ENCODE measurements at places on chromosomes 11 and 22.
A peak's percentile ranks its signal among the peaks of the same experiment; 100 is the strongest.

DNA sequence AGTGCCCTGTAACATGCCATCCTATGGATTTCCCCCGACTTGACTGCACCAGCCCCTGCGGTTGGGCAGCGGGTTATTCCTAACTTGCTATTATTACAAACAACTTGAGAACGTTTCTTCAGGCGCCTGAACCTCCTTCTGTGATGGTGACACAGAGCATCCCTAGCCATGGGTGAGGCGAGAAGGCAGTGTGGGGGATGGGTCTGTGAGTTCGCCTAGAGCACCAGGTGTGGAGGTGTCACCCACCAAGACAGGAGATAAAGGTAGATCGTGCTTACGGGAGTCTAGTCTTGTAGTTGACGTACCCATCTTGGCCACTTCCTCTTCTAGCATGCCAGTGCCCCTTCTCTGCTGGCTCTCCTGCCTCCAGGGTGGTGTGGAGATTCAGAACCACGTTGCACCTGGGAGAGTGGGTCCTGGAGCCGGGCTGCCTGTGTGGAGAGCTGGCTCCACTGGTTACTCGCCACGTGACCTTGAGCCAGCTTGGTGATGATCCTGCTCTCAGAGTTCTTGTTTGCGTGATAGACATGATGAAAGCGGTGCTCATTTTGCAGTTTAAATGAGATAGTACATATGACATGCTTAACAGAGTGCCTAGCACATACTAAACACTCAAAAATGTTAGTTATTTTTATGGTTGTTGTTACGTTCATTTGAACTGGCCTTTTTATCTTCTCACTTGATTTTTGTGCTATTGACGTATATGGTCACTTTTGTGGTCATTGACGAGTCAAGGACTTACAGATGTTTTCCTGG lies 37.8 kb downstream of the TBC1D22A start:
- no peak for DNase-seq

DNA sequence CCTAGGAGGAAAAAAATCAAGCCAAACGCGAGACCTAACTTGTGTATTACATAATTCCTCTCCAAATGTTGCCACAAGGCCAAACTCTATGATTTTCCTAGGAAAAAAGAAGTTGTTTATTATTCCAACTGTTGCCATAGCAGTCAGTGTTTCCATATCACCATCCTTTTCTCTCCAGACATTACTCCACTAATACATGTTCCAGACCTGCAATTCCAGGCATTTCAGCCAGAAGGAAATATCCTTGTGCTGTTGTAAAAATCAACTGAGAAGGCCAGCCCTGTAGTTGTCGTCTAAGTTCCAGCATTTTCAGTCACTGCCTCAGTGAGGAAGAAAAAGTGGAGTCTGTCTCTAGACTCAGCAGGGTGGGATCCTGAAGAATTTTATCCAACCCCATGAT lies 33.1 kb upstream of the PAMR1 start:
- DNase-seq: no peak

GRCh38 chr22:44918166-44918924 lies 91.5 kb downstream of the PHF21B start:
- no peak for DNase-seq

- no peak for DNase-seq
Measured at GRCh38 chr11:74460481-74461154, 6.7 kb downstream of the KCNE3 start.

DNA sequence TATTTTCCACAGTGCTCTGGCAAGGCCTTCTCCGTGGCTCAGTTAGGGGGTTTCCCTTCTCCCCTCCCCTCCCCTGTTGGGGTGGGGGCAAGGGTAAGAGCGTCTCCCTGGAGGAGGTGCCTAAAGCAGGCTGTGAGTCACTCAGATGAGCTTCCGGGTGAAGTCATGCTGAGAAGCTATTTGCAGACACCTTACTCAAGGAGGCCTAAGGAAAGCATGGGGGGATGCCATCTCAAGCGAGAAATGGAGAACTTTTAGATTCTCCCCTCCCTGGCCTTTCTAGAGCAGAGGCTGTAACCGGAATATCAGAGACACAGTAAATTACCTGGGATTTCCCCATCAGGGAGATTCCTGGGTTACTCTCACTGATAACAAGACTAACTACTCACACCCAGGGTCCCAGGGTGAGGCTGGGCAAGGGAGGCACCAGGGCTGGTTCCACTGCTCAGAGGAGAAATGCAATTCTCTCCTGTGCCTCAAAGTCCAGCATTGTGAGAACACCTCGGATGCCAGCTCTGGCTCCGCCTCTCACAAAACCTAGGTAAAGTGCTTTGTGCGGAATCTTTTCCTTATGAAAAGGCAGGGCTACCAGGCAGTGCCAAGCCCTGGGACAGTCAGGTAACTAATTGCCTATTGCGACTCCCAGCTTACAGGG lies 123.6 kb downstream of the ABTB2 start:
- peak; percentile 53 for DNase-seq

DNA sequence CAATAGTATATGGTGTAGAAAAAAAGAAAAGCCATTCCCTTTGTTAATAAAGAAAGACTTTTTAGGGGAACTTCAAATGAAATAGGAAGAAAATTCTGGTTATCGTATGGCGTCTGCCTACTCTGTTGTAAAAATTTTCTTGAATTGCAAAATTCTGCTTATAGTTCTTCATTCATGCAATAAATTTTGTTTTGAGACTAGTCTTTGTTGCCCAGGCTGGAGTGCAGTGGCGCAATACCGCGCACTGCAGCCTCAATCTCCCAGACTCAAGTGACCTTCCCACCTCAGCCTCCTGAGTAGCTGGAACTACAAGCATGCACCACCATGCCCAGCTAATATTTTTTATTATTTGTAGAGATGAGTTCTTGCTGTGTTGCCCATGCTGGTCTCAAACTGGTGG lies 5.8 kb downstream of the DDIAS start:
- DNase-seq: no peak

GRCh38 chr11:59040607-59041006 lies 45.5 kb upstream of the GLYATL1B start:
- no peak for DNase-seq

- peak; percentile 55 for DNase-seq
Measured at GRCh38 chr11:130314184-130314749, 450 bp downstream of the ZBTB44 start.

- DNase-seq: no peak
Measured at GRCh38 chr22:23399367-23400285, 180.5 kb downstream of the IGLL1 start.

DNA sequence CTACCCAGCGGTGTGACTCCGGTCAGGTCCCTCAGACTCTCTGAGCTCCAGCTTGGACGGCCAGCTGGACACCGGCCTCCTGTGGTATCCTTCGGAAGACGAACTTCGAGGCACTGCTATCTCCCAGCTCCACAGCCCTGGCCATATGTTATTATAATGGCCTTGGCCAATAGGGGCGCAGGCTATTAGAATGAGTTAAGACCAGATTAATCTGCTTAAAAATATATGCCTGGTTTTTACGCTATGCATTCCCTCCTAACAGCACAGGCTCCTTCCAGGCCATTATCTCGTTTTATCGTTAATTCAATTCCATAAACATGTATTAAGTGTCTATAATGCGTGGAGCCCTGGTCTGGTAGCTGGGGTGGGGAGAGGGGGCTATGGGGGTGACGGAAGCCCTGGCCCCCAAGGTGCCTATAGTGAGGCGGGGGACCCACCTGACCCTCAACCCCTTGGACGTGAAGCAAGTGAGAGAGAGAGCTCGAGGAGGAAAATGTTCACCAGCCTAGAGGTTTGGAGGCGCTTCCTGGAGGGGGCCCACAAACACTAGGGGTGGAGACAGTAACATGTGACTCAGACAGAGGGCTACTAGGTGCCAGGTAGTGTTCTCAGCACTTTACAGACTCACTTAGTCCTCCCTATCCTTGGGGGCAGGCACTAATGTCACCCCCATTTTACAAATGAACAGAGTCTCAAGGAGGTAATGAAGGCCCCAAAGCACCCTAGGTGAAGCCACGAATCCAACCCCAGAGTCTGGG lies 37.5 kb upstream of the TCF20 start:
- no peak for DNase-seq

DNA sequence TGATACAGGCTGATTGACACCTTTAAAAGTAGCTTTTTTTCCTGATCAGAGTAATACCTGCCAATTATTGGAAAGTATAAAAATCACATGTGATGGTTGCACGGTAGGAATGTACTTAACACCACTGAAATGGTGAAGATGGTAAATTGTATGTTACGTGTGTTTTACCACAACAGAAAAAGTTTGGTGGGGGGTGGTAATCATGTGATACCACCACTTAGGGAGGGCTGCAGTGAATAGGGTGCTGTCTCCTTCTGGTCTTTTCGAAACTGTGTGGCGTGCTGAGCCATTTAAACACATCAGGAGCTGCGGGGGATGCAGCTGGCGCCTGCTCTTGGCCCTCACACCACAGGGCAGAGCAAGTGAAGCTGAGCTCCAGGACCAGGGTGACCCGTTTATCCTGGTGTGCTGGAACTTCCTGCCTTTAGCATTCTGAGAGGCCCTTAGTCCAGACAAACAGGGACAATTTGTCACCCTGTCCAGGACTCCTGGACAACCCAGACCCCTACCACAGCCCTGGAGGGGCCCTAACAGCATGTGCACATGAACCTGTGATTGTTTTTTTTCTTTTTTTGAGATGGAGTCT lies 2.6 kb downstream of the SYNGR1 start:
- DNase-seq: no peak

- DNase-seq: no peak
Measured at GRCh38 chr11:79249295-79249993, 191.4 kb downstream of the TENM4 start.

- no peak for DNase-seq
Measured at GRCh38 chr11:45877221-45877620, 8.2 kb upstream of the MAPK8IP1 start.

DNA sequence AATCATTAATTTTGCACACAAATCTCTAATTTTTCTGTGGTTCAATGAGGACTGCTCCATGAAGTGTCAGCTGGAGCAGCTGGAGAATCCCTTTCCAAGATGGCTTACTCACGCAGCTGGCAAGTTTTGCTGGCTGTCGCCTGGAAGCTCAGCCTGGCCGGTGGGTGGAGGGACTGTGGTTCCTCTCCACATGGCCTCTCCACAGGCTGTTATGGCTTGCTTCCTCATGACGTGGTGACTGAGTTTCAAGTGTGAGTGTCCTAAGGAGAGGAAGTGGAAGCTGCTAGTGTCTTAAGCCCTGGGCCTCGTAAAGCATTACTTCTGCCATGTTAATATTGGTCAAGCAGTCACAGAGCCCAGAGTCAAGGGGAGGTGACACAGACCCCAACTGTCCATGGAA lies 14.0 kb upstream of the NRIP3 start:
- DNase-seq: no peak

DNA sequence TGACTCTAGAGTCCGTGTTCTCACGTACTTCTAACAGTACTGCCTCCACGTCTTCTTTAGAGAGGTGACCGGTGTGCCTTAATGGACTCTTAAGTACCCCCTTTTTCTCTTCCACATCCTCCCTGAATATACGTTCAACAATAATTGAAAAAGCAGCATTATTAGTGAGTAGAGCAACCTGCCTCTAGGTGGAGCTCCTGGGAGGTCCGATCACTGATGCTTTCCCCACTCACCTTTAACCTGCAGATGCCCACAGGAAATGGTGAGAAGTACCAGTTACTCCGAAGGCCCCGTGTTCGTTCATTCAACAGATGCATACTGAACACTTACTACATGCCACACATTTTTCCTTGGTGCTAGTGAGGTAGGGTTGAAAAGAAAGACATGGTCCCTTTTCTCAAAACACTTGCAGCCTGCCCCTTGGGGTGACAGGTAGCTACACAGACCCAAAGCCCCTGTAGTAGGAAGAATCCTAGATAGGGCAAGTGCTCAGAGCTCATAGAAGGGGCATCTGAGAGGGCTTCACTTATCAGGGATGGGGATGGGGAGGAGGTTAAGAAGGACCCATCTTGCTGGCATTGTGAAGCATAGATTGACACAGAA lies 72.7 kb downstream of the FEZ1 start:
- DNase-seq: no peak

GRCh38 chr22:22767876-22768602 lies 119.6 kb upstream of the IGLL5 start:
- no peak for DNase-seq

DNA sequence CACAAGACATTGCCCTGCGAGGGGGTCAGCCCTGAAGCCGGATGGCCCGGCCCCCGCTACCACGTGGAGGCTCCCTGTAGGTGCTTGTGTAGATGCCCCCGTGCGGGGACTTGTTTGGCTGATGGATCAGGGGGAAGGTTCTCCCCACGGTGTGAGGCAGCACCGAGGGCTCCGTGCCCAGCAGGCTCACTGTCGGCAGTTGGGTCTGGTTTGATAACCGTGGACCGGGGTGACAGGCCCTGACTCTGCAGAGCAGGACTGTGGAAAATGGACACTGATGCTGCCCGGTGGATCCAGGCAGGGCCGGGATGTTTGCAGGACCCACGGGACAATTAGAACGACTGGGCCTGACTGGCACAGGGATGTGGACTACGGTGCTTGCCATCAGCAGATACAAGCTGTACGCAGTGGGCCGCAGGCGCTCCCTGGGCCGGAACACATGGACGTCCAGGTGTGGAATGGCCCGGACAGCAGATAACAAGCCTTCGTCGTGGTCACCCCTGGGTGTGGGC lies 19.0 kb downstream of the KCNQ1 start:
- DNase-seq: no peak

- no peak for DNase-seq
Measured at GRCh38 chr11:68549789-68550484, 89.4 kb downstream of the PPP6R3 start.

DNA sequence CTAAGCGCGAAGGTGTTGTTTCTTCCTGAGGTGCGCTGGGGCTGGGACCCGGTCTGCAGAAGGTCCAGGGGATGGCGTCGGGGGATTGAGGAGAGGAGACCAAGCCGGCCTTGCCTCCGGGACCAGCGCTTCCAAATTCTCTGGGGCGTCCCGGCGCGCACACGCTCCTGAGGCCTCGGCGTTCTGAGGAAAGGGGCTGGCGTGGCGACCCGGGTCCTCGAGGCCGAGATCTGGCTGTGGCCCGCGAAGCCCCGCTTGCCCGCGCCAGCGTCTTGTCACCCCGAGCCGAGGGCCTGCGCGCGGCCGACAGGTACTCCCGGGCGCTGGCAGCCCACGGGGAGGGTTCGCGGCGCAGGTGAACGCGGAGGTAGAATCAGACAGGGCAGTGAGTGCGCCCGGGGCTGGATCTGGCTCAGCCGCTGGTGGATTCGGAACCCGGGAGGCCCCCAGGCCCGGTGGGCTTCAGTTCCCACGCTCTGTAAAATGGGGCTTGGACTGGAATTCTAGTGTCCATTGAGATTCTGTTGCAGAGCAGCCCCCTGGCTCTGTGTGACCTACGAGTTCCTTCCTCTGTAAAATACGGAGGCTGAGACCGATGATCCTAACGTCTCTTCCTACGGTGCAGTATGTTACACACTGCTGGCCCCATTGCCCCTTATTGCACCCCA lies 14.7 kb downstream of the SSH3 start:
- DNase-seq: no peak
